ENCODE measurements at places on chromosomes 5 and 9.

DNA sequence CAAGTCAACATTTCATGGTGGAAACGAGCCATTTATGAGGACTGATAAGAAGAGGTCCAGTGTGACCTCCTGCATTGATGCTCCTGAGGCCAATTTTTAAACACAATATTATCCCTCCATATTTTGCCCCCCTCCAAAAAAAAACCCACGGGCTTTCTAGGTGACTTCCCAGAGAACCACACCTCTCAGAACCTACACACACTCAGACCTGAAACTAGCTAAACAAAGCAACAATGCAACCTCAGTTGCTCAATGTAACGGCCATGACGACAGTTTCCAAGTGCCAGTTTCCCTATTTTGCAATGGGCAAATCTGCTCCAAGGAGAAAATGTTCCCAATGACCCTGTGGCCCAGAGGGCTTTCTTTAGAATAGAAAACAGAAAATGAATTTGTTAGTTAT, 3.5 kb downstream of the NRG2 start:
- no peak for DNase-seq

- DNase-seq: no peak
Measured at GRCh38 chr5:98360548-98360947, 412.9 kb upstream of the RGMB start.

GRCh38 chr9:36144309-36145232, 8.0 kb downstream of the GLIPR2 start:
- no peak for DNase-seq

DNA sequence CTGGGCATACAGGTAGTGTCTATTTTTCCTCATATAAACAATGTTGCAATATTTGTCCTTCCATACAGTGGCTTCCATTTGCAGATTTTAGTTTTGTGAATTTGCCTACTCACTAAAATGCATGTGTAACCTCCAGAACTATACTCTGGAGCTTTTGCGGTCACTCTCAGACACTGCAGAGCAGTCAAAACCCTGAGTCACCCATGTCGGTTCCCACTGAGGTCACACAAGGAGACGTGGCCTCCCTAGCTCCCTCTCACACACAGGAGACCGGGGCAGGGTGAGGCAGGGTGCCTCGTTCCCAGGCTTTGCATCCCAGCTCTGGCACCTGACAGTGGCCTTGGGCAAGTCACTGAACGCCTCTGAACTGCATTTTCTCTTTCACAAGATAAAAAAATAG, 55.5 kb upstream of the ZNF354A start:
- DNase-seq: no peak

DNA sequence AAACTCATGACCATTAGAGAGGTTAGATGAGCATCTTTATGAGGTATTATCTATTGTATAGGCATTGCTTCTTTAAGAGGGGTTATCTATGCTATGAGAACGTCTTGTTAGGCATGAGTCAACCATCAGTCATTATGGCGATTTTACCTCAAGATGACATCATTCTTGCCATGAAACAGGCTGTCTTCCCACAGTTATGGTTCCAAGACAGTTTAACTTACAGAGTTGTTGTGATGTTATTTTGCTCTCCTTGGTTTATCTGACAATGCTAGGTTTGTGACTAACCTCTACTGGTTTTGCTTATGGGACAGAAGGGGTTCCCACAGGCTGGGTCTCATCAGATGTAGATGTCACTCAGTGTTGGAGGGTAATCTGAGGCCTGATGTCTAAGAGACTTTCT, 1864.7 kb upstream of the ACO1 start:
- DNase-seq: no peak

DNA sequence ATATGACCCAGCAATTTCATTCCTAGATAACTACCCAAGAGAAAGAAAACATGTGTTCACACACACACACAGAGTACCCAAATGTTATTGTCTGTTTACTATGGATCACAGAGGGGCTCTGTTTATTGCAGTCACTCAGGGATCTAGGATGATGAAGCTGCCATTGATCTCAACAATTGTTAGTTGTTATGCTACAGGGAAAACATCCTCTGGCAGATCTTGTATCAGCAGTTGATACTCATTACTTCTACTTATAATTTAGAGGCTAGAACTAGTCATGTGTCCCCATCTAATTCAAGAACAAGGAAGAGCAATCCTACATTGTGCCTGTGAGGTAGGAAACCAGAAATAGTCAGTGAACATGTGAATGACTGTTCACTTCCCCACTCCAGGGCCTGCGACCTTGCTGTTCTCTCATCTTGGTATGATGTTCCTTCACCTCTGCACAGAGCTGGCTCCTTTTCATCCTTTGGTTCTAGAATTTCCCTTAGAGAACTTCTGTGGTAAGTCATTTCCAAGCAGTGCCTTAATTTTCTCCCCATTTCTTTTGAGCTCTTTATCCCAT, 30.3 kb downstream of the NMUR2 start:
- DNase-seq: no peak

GRCh38 chr5:92761585-92761984, 819.4 kb downstream of the NR2F1-AS1 start:
- no peak for DNase-seq

GRCh38 chr9:109276469-109277440, 44.1 kb downstream of the EPB41L4B start:
- no peak for DNase-seq

Measured in activated CD8-positive, alpha-beta memory T cell treated with anti-CD3 and anti-CD28 coated beads for 1 hour (primary cell).